NCI-H187 treated with DMSO at 0.1 percent for 48 hours (cell line): ENCODE measurements at places on chromosomes 16 and 17.

GRCh38 chr17:74163271-74163821 lies 40.1 kb upstream of the RPL38 start:
- no peak for DNase-seq

DNA sequence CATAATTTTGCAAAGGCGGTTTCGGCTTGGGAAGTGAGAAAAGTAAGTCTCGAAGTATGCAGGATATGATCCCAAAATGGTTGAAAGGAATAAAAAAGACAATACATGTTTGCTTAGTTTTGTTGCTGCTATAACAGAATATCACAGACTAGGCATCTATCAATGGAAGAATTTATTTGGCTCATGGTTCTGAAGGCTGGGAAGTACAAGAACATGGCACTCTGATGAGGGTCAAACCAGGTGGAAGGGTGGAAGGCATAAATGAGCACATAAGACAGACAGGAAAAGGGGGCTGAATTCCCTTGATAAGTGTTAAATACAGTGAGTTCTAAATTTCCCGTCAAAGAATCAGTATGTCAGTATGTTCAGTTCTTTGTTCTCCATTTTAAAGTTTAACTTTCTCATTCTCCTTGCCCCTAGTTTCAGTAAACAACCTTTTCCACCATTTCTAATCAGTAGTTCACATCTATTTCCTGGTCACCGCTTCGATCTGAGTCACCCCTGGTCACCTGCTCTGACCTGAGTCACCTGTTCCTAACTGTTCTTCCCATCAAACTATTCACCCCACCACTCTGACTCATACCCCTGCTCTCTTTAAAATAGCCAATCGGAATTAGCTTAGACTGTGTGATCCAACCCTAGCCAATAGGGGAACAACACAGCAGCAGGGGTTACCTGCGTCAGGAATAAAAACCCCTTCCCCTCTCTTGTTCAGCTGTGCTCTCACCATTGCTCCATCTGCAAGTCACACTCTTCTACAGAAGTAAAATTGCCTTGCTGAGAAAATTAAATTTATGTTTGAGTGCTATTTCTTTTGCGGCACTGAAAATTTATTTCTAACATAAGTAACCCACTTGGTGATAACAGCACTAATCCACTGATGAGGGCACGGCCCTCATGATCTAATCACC lies 240.8 kb downstream of the STX8 start:
- no peak for DNase-seq

GRCh38 chr17:12085076-12085949 lies 64.6 kb downstream of the MAP2K4 start:
- no peak for DNase-seq

GRCh38 chr16:15907863-15908478 lies 19.6 kb upstream of the CEP20 start:
- peak; percentile 79 for DNase-seq

DNA sequence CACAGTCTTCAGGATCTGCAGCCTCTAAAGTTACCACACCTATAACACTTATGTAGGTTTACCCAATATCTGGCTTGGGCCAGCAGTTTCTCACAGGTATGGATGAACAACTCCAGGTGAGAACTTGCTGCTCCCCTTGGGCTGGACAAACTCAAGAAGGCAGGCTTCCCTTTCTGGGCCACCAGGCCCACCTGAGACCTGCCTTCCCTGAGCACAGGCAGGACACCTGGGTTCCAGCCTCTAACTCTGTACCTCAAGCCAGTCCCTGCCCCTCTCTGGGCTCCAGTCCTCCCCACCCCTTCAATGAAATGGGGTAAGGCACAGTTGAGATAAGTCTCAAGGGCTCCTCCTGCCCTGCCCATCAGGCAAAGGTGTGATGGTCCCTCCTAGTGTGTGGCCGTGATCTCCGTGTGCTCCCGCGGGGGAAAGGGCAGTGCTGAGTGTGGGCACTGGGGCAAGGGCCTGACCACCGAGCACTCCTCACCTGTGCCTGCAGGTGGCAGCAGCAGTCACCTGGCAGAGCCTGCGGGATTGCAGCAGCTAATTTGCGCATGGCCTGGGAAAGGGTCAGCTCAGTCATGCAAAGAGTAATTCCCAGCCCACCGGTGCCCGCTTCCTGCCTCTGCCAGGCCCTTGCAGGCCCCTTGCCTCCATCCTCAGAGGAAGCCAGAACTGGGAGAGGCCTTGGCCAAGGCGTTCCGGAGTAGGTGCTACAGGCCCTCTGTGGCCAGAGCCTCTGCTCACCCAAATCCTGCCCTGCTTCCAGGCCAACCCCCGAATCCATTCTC lies 28.2 kb upstream of the ADGRG1 start:
- no peak for DNase-seq

DNA sequence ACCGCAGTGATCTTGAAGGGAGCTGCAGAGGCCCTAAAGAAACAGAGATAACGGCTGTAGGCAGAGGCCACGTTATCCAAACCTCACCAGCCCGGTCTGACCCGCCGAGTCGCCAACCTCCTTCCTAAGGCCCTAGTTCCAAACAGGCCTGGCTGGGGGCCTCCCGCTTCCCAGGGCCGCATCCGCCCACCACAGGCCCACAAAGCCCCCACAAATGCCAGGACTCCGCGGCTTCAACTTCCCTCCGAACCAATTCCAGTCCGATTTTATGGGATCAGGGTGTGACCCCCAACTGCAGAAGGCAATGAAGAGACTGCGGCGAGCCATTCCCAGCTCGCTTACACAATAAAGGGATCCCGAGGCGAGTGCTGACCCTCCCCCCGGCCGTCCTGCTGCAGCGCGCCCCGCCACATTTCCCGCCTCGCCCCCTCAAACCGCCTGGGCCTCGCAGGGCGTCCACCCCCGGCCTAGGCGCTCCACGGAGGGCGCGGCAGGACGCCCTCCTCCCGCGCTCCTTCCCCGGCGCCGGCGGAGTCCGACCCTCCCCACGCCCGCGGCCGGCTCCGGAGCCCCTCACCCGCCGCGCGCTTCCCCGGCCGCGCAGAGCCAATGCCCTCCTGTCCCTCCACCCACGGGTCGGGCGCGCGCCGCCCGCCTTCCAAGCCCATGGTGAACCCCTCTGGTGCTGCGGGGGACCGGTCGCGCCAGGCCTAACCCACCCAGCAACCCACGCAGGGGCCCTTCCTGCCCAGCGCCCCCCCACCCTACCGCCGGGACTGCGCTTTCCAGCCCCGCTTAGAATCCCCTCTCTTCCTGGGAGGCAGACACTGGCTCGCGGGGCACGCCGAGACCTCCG lies 926 bp downstream of the MYH10 start:
- DNase-seq, result no peak

- DNase-seq, result no peak
Measured at GRCh38 chr17:77569846-77570564, 388.5 kb upstream of the TNRC6C start.

GRCh38 chr17:48605409-48605919 lies 678 bp upstream of the HOXB6 start:
- DNase-seq, result no peak

DNA sequence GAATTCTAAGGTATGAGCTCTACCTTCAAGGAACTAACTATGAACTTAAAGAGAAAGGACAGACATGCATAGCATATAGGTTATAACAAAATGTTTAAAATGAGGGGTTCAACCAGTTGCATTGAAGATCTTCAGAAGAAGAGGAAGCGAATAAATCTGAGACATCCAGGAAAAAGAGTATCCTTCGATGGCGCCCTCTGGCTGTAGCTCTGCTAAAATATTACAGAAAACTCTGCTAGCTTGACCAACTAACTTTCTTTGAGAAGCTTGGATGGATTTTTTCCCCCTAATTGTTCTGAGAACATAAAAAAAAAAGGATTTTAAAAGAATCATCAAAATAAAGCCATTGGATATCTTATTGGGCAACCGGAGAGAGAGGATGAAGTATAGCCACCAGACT lies 659.9 kb upstream of the SOX9 start:
- DNase-seq, result no peak

- no peak for DNase-seq
Measured at GRCh38 chr17:59329176-59330052, 2.0 kb upstream of the YPEL2 start.

- no peak for DNase-seq
Measured at GRCh38 chr16:30723725-30724355, 24.4 kb upstream of the PHKG2 start.

- no peak for DNase-seq
Measured at GRCh38 chr16:86042393-86042792, 143.4 kb downstream of the IRF8 start.

- DNase-seq, result no peak
Measured at GRCh38 chr17:6153375-6153774, 83.2 kb downstream of the WSCD1 start.

DNA sequence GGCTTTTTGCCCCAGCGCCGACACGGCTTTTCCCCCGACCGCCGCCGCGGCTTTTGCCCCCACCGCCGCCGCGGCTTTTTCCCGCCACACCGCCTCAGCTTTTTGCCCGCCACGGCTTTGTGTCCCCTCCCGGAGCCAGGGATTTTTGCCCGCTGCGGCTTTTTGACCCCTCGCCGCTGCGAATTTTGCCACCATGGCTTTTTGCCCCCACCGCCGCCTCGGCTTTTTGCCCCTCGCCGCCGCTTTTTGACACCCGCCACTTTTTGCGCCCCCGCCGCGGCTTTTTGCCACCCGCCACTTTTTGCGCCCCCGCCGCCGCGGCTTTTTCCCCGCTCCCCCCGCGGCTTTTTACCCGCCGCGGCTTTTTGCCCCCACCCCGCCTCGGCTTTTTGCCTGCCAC lies 1342.5 kb downstream of the TP53TG3F start:
- no peak for DNase-seq

GRCh38 chr17:59513934-59514841 lies 51.2 kb upstream of the DHX40 start:
- peak; percentile 89 for DNase-seq

DNA sequence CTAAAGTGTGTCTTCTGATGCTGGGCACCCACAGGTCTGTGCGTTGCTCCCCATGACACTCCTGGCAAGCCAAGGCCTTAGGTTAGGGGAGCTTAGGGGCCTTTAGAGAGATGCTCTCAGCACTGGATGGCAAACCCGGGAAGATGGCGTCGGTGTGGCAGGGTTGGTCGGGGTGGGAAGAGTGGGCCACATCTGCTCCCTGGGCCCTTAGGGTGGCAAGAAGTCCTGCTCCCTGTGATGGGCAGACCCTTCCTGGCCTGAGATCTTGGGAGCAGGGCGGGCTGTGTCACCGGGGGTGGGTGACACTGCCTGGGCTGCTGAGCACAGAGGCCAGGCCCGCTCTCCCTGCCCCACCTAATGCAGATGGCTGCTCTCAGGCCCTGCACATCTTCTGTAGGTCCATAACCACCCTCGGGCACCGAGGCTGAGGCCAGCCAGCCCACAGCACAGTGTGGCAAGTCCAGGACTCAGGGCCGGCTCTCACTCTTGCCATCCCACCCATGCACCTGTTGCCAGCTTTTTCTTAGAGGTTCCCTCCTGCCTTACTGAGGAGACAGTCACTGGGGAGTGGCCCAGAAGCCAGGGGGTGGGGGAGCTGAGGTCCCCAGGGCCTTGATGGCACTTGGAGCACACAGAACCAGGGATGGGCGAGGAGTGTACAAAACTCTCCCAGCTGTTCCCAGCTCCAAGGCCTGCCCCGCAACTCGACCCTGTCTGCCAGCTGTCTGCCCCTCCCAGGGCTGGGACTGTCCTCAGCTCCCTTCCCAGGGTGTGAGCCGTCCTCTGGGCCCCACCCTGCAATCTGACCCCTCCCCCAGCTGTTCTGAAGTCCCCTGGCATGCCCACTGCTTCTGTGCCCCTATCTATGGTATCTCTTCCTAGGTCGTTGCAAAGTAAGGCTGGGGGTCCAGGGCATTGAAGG lies 4.4 kb upstream of the MTSS2 start:
- DNase-seq, result no peak

DNA sequence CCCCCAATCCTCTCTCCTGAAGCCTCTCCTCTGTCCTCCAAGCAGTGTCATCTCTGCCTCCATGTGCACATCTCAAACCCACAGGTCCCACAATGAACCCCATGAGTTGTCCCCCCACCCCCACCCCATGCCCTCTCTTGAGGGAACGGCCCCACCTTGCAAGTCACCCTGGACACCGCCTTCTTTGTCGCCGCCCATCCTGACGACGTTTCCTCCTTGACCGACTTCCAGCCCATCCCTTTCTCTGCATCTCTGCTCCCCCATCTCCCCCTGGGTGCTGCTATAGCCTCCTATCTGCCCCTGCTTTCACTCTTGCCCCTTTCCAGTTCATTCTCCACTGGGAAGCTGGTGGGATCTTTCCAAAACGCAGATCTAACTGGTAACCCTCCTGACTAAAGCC lies 1.7 kb upstream of the SPATA20 start:
- DNase-seq, result no peak

- no peak for DNase-seq
Measured at GRCh38 chr16:66523861-66524354, 26.0 kb downstream of the TK2 start.

DNA sequence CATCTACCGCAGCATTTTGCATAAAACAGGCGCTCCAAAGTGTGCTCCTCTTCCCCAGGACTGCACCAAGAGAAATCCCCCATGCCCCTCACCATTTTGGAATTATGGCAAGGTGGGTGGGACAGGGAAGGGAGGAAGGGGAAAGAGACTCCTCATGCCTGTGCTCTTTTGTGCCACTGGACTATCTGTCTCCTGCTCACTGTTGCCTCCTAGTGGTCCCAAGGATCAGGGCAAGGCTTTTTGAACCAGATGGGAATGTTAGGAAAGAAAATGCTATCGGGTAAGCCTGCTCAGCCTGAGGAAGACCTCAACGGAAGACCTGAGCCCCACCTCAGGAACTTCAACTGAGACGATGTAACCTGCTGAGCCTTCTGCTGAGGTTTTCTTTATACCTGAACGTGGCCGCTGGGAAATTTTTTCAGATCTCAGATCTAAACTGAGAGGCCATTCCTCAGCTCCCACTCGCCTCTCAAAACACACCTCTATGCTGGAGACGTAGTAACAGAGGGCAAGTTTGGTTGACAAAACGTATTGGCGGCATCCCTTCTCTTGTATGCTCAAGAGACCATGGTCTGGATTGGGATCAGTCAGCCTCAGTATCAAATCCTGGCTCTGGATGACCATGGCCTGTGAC lies 58.3 kb downstream of the SPACA3 start:
- DNase-seq, result no peak

GRCh38 chr17:10631048-10631700 lies 25.9 kb downstream of the MYH3 start:
- no peak for DNase-seq

GRCh38 chr16:7504844-7505243 lies 172.2 kb downstream of the RBFOX1 start:
- DNase-seq, result no peak

GRCh38 chr16:82726306-82726705 lies 99.5 kb downstream of the CDH13 start:
- DNase-seq, result no peak

GRCh38 chr17:72249441-72249840 lies 128.6 kb downstream of the SOX9 start:
- no peak for DNase-seq
